A549 treated with DMSO at 1 μM for 4 hours (cell line): ENCODE measurements at places on chromosomes 5 and 9. TPM values are rescaled to one million over a fixed set of nuclear protein-coding genes. Genes with fewer than 3 reads are reported as not detected.

The CDK7 gene
- total RNA-seq = 59.0 to 67.7 TPM (median 63.7 TPM) in 5 replicates

The FBN2 gene
- 14.1 to 21.8 TPM (median 20.7 TPM) in 5 replicates for total RNA-seq

The CATSPER3 gene
- 0.17 to 0.63 TPM (median 0.47 TPM) in 5 replicates for total RNA-seq

The SLC36A3 gene
- not detected in 5 replicates for total RNA-seq

The OR2K2 gene
- total RNA-seq = not detected in 5 replicates

The QRFP gene
- total RNA-seq = not detected in 5 replicates
